ENCODE measurements at places on chromosomes 4 and X.

GRCh38 chrX:123860983-123861382 lies 1.1 kb downstream of the XIAP start:
- H3K4me1 ChIP-seq = peaks cover 5% of the 10 kb centered on the region
- peak overlapping the region; percentile 90 for H3K4me3 ChIP-seq

DNA sequence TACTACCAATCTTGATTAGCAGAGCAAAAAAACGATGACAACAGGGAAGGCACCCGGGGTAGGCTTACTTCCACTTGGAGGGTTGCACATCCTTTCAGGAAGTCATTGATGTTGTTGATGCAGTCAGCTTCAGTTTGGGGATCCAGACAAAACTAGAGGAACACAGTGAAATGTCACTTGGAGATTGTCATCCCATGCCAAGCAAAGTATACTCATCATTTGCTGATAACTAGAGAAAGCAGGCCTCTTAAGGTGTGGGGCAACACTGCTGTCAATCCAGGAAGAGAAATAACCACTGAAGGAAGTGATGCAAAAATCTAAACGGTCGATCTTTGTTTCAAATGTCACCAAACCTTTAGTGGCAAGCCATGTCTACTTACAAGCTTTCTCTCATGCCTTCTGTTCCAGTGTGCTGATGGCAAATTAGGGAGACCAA lies 1.4 kb downstream of the ARHGEF6 start:
- H3K27me3 ChIP-seq = peaks cover 3% of the 10 kb centered on the region
- no peak overlapping the region for H3K27ac ChIP-seq
- H3K4me1 ChIP-seq = peaks cover 7% of the 10 kb centered on the region
- no peak overlapping the region for H3K4me3 ChIP-seq
- no peaks in the 10 kb centered on the region for H3K36me3 ChIP-seq
- no peak for DNase-seq

- H3K4me3 ChIP-seq = no peak overlapping the region
- no peaks in the 10 kb centered on the region for H3K36me3 ChIP-seq
- DNase-seq = no peak
- no peaks in the 10 kb centered on the region for H3K27me3 ChIP-seq
These were observed 196.4 kb upstream of the LDB2 start for GRCh38 chr4:17094876-17095210.

GRCh38 chr4:123743848-123744247 lies 347.3 kb downstream of the SPRY1 start:
- H3K4me1 ChIP-seq = no peaks in the 10 kb centered on the region
- no peak for DNase-seq
- no peaks in the 10 kb centered on the region for H3K36me3 ChIP-seq

DNA sequence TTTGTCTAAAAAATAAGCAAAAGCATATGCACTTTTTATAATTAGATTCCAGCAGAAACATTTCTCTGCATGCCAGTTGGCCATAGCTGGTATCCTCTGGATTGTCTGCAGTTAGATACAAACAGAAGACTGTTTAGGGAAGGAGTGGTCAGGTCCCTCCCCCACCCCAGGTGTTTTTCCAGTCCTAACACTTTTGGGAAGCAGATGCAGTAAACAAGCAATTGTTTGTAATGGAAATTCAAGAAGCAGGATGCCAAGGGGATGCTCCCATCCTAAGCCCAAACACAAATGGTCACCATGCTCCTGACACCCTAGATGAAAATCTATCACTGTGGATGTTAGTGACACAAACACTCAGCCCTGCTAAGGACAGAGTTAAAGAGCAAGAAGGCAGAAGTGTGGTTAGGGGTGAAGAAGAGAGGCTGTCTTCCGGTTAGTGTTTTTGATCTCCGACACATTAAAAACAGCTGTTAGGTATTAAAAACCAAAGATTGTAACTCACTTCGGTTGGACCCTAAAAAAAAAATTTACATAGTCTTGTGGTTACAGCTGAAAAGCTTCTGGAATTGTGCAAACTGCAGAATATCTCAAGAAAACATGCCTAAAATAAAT lies 7.9 kb downstream of the LEF1 start:
- no peak overlapping the region for H3K4me3 ChIP-seq
- no peaks in the 10 kb centered on the region for H3K36me3 ChIP-seq
- no peak for DNase-seq
- no peak overlapping the region for H3K27ac ChIP-seq

GRCh38 chr4:80309294-80310004 lies 26.1 kb upstream of the CFAP299 start:
- no peak for DNase-seq
- H3K36me3 ChIP-seq = no peaks in the 10 kb centered on the region
- H3K27ac ChIP-seq = no peak overlapping the region
- no peaks in the 10 kb centered on the region for H3K4me1 ChIP-seq
- H3K4me3 ChIP-seq = no peak overlapping the region
- peaks cover 3% of the 10 kb centered on the region for H3K27me3 ChIP-seq

GRCh38 chr4:132770776-132771175 lies 378.3 kb upstream of the PCDH10 start:
- H3K27me3 ChIP-seq = no peaks in the 10 kb centered on the region
- H3K4me1 ChIP-seq = no peaks in the 10 kb centered on the region
- H3K4me3 ChIP-seq = no peak overlapping the region

GRCh38 chr4:38179690-38180377 lies 219.6 kb downstream of the PTTG2 start:
- H3K36me3 ChIP-seq = no peaks in the 10 kb centered on the region
- peak overlapping the region; percentile 6 for H3K27ac ChIP-seq
- peaks cover 9% of the 10 kb centered on the region for H3K4me1 ChIP-seq
- no peaks in the 10 kb centered on the region for H3K27me3 ChIP-seq
- DNase-seq = peak; percentile 76

DNA sequence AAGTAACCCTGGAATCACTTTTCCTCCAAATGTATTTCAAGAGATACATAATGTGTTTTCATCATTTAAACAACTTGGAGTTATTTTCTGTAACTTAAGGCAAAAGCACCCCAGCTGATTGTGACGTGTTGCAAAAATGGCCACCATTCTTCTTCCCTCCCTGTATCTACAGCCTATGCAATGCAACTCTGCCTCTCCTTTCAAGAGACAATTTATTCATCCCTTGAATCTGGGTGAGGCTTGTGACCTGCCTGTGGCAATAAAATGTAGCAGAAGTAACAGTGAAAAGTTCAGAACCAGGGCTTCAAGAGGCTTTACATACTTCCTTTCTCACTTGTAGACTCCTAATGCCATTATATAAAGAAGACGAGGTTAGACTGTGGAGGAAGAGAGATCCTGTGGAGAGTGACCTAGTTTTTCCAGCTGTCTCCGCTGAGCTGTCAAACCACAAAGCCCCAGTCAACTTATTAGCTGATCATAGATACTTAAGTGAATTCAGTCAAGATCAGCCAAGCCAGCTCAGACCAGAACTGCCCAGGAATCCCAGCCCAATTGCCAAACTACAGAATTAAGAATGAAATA lies 81.0 kb upstream of the KLF3 start:
- no peaks in the 10 kb centered on the region for H3K36me3 ChIP-seq
- peaks cover 5% of the 10 kb centered on the region for H3K27me3 ChIP-seq
- no peak overlapping the region for H3K4me3 ChIP-seq

GRCh38 chrX:9438933-9439494 lies 25.8 kb upstream of the TBL1X start:
- H3K4me1 ChIP-seq = no peaks in the 10 kb centered on the region
- H3K36me3 ChIP-seq = no peaks in the 10 kb centered on the region
- no peak for DNase-seq
- no peak overlapping the region for H3K4me3 ChIP-seq

DNA sequence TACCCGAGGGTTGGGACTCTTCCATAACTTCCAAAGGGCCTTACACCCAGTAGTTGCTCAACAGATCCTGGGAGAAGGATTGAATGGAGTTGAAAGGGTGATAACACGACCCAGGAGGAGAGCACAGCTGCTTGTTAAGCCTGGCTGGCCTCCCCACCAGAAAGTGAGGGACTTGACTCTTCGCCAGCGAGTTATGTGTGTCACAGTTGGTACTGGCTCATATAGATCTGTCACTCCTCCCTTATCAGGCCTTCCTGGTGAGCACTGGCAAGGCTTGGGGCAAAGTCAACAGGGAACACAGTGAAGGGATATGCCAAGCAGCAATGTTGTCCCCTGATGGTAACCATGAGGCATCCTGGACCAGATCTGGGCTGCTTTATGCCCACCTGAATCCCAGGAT lies 35.8 kb downstream of the APLN start:
- no peaks in the 10 kb centered on the region for H3K36me3 ChIP-seq
- no peak for DNase-seq
- H3K27ac ChIP-seq = no peak overlapping the region
- H3K4me1 ChIP-seq = no peaks in the 10 kb centered on the region

GRCh38 chr4:113540859-113541258 lies 220.7 kb downstream of the CAMK2D start:
- H3K27me3 ChIP-seq = no peaks in the 10 kb centered on the region
- no peak overlapping the region for H3K27ac ChIP-seq
- DNase-seq = no peak
- peaks cover 7% of the 10 kb centered on the region for H3K4me1 ChIP-seq
- H3K4me3 ChIP-seq = no peak overlapping the region

DNA sequence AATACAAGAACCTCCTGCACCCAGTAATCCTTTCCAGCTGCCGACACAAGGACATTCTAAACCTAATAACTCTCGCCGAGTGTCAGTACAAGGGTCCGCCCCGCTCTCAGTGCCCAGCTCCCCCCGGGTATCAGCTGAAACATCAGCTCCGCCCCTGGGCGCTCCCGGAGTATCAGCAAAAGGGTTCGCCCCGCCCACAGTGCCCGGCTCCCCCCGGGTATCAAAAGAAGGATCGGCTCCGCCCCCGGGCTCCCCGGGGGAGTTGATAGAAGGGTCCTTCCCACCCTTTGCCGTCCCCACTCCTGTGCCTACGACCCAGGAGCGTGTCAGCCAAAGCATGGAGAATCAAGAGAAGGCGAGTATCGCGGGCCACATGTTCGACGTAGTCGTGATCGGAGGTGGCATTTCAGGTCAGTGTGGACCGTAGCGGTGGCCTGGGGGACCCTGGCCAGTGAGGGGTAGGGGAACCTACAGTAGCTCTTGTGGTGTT lies at the start of gene MAOA:
TSS of gene MAOA (plus strand) at position 295 of the 490 bp plus-strand sequence. CDS start at position 338, 43 bp downstream.
- peak within 1 kb of the TSS; percentile 90 for H3K4me3 ChIP-seq
- no peaks in the 10 kb centered on the region for H3K4me1 ChIP-seq
- peak within 1 kb of the TSS; percentile 48 for H3K27ac ChIP-seq
- peak; percentile 55 for DNase-seq

- no peaks in the 10 kb centered on the region for H3K27me3 ChIP-seq
- no peaks in the 10 kb centered on the region for H3K36me3 ChIP-seq
- no peaks in the 10 kb centered on the region for H3K4me1 ChIP-seq
- H3K4me3 ChIP-seq = no peak overlapping the region
- no peak for DNase-seq
- H3K27ac ChIP-seq = no peak overlapping the region
These were observed 544.0 kb upstream of the AMOT start for GRCh38 chrX:113384628-113385027.

- peaks cover 3% of the 10 kb centered on the region for H3K27me3 ChIP-seq
- no peak overlapping the region for H3K4me3 ChIP-seq
- no peak overlapping the region for H3K27ac ChIP-seq
- no peak for DNase-seq
- H3K36me3 ChIP-seq = no peaks in the 10 kb centered on the region
These were observed 29.3 kb downstream of the MMGT1 start for GRCh38 chrX:135944486-135944885.

GRCh38 chr4:55635741-55636655 lies at the start of gene NMU:
Gene NMU, minus strand, starts transcription at chr4:55636298. Its CDS starts 106 bp downstream, at chr4:55636192.
- H3K27me3 ChIP-seq = peaks cover 4% of the 10 kb centered on the region
- no peaks in the 10 kb centered on the region for H3K36me3 ChIP-seq
- H3K27ac ChIP-seq = peak within 1 kb of the TSS; percentile 75
- peak; percentile 65 for DNase-seq
- peaks cover 21% of the 10 kb centered on the region for H3K4me1 ChIP-seq
- H3K4me3 ChIP-seq = peak within 1 kb of the TSS; percentile 94

GRCh38 chrX:77975755-77976154 lies 6.3 kb upstream of the PGAM4 start:
- DNase-seq = no peak
- H3K36me3 ChIP-seq = no peaks in the 10 kb centered on the region
- H3K27me3 ChIP-seq = no peaks in the 10 kb centered on the region
- H3K4me3 ChIP-seq = no peak overlapping the region
- no peak overlapping the region for H3K27ac ChIP-seq
- no peaks in the 10 kb centered on the region for H3K4me1 ChIP-seq

DNA sequence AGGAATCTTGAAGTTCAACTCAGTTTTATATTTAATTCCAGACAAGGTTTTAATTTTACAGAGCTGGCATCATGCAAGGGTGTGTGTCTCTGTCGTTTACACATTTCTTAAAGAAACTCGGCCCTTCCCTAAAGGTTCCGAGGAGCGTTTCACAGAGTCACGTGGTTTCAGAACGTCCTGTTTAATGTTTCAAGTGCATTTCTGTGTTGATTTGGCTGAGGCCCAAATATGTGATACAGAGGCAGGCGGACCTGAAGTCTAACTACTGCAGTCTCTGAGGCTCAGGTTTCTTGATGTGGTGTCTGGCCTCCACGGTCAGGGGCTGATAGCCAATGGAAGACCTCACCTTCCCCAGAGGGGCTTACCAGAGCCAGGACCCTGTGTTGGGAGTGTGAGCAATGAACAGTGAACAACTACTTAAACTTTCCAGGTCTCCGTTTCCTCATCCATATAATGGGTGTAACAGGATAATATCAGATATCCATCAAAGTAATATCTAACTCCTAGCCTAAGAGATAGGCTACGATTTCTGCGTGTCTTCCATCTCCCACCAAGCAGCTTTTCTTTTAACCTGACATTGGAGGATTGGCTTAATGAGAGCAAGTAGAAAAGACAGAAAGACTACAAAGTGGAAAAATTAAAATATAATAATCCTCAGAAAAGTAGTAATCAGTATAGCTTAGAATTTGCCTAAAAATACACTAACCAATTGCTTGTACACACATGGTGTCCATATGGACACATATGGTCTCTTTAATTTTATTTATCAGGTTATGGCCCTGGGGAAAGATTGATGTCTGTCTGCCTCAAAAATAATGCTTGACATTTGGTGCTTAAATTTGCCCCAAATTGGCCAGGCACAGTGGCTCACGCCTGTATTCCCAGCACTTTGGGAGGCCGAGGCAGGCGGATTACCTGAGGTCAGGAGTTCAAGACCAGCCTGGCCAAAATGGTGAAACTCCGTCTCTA lies 50.0 kb upstream of the TRIM2 start:
- no peaks in the 10 kb centered on the region for H3K36me3 ChIP-seq
- H3K4me3 ChIP-seq = peak overlapping the region; percentile 87
- H3K27ac ChIP-seq = peak overlapping the region; percentile 96
- peaks cover 18% of the 10 kb centered on the region for H3K27me3 ChIP-seq
- DNase-seq = no peak

- peak overlapping the region; percentile 54 for H3K4me3 ChIP-seq
- no peak for DNase-seq
- peaks cover 2% of the 10 kb centered on the region for H3K27me3 ChIP-seq
- no peaks in the 10 kb centered on the region for H3K36me3 ChIP-seq
- no peak overlapping the region for H3K27ac ChIP-seq
These were observed 94.1 kb downstream of the BCOR start for GRCh38 chrX:40003428-40004245.

DNA sequence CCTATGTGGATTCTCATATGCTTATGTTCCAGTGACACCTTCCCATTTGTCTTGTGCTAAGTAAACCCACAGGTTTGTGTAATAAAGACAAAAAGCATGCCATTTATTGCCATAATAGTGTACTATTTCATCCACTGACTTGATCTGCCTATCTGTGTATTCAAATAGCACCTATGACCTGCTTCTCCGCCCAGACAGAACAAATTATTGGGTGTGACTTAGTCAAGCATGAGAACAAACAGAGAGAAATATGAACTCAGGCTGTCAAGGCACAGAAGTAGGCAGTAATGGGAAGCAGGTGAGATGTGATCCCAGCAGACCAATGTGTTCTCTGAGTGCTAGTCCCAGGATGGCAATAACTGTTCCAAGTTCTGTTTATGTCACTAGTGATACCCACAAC lies 25.4 kb downstream of the ELOVL6 start:
- H3K27ac ChIP-seq = no peak overlapping the region
- H3K4me1 ChIP-seq = no peaks in the 10 kb centered on the region
- no peak for DNase-seq
- no peak overlapping the region for H3K4me3 ChIP-seq
